Activated T-helper 9 cell treated with anti-CD3 and anti-CD28 coated beads, Interleukin-2, amount 50 U/mL, for 16 hours (primary cell): ENCODE measurements at places on chromosomes 2 and 18.

DNA sequence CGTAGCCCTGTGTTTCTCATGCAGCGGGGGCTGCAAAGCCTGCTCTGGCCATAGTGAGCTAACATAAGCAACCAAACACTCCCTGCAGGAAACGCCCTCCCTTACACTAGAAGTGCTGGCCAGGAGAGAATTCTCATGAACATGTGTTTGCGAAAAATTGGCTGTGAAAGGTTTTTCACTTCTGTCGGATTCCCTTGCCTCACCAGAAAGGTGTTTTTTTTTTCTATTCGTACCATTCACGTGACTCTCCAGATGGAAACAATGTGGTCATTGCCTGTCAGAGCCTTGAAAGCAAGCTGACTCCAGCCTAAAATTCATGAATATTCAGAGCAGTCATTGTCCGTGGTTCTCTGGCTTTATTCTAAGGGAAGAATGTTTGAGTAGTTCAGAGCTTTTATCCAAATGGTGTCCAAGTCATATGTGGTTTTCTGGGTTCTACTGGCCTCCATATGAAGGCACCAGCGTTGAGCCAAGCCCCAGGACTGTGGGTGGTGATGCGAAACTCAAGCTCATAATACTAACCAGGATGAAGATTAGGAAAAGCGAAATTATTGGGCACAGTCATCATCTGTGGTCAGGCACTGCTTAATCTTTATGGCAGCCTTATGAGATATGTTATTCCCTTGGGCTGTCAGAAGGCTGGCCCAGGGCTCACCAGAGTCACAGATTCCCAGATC lies 236.4 kb downstream of the ALPK2 start:
- DNase-seq = no peak

DNA sequence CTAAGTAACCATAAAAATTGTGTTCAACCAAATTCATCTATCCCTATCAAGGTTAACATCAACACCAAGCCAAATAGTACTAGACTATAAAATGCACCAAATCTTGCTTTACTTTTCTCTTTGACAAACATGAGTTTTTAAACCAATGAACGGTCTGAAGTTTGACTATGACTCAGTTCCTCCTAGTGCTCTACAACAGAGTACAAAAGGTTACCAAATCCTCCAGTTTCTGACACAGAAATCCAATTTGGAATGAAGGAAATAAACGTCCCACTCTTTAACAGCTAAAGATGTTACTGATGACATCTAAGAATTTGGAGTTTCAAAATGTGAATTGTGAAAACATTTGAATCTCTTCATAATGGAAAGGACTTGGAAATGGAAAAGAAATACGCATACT lies 11.8 kb upstream of the ACVR1 start:
- DNase-seq = no peak

DNA sequence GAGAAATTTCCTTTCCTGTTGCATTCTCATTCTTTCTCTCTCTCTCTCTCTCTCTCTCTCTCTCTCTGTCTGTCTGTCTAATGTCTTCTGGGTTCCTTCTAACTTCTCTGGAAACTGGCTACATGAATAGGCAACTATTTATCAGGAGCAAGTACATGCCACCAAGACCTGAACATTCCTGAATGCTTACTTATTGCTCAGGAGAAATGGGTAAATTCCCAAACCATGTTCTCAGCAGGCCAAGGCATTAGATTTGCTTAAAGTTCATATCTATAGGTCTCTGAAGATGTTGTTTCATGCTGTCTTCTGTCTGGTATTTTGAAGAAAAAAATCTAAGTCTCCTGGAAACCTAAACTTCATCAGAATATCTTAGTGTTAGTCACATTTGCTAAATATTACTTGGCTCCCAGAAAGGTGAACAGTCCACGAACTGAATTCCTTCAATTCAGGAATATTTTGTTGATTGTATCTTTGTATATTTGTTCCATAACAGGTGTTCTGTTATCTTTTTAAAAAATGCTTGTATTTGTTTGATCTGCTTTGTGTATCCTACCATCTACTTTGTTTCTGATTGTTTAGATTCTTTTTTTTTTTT lies 77.2 kb upstream of the FIGN start:
- no peak for DNase-seq

DNA sequence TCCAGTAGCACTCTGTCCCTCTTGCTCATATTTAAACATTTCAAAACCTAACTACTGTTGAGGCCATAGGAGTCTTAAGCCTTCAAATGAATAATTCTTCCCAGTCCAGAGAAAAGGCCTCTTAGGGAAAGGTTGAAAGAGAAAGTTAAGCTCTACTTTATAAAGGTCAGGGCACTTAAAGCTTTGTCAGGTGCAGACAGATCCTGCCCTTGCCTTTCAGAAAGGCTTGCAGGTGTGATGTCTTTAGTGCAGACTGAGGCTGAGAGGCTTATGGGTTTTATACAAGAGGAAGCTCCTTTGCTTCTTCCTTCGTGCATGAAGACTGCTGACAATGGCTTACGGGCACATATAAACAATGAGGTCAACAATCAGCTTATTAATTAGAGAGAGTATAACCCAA lies 105.0 kb upstream of the LINC00305 start:
- DNase-seq = no peak

- DNase-seq = no peak
Measured at GRCh38 chr2:150211164-150211631, 276.3 kb downstream of the RND3 start.

GRCh38 chr18:55539240-55539639 lies 48.8 kb downstream of the TCF4 start:
- DNase-seq = no peak

DNA sequence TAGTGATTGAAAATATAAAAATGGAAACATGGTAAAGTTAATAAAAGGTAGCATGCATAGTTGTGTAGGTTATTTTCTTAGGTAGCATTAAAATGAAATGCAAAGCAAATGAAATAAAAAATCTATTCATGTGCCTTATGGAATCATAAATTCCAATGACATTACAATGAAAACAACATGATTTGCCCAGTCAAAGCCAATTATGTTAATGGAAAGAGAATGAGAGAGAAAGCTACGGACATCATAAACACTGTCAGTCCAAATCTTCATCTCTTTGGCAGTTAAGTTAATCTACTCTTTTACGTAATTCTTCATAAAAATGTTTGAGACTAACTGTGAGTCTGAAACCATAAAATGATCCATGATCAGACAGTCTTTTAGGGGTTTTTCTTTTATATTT lies 636.7 kb upstream of the SYT4 start:
- no peak for DNase-seq

DNA sequence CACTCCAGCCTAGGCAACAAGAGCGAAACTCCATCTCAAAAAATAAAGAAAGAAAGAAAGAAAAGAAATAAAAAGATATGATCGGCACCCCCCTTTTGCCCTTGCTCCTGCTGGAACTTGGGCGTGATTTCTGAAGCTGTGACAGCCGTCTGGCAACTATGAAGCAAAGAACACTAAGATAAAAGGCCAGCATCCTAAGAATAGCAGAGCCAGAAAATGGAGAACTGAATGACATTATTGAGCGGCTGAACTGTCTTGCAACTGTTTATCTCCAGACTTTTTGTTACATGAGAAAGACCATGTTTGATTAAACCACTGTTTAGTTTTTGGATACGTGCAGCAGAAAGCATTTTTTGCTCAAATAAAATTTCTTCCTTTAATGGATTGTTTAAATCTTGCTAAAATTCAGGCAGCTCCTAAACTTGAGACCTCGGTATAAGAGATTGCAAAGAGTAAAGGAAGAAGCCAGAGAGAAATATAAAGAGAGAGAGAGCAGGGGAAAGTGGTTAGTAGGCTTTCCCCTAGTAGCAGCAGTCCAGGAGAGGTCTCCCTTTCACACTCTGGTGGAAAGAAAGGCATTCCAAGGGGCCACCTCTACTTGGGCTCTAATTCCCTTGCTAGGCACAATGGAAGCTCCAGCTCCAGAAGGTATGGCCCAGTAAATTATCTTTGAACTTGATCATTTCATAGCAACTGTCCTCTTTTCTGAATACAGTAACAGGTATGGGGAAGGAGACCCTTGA lies 8.2 kb upstream of the MBD2 start:
- DNase-seq = no peak

GRCh38 chr2:7009207-7009911 lies 92.1 kb downstream of the RNF144A start:
- DNase-seq = no peak

- no peak for DNase-seq
Measured at GRCh38 chr2:25377822-25378421, 36.2 kb upstream of the DNMT3A start.

DNA sequence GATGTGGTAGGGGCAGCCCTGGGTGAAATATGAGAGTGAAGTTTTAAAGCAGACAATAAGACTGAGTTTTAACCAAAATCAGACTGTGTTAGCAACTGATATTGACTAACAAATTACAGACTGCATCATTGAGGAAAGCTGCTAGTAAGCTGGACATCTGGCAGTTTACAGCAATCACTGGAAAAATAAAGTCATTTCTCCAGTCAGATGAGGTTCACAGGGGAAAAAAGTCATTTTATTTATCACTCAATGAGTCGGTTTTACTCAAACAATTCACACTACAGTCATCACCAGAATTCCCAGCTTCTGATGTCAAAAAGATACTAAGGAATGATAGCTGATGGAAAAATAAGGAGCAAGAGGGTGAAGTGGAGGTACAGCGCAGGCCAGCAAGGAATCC lies 10.5 kb upstream of the TMEM177 start:
- DNase-seq = no peak

DNA sequence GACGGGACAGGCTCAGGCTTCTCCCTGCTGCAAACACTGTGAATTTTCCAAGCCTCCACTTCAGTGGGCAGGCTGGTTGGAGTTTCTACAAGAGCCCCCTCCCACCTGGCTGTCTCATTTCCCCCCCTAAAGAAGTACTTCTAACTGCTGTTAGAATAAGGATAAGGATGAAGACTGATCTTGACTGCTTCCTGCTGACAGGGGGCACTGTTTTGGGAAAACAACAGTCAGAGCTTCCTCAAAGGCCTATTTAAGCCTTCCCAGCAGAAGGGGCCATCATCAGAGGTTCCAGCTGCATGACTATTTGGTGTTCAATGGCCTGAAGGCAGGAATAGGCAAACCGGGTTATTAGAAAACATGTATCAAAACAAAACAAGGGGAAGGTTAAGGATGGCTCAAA lies 1162.8 kb downstream of the DSC3 start:
- DNase-seq = no peak

GRCh38 chr2:230674966-230675672 lies 37.5 kb upstream of the CAB39 start:
- DNase-seq = no peak

DNA sequence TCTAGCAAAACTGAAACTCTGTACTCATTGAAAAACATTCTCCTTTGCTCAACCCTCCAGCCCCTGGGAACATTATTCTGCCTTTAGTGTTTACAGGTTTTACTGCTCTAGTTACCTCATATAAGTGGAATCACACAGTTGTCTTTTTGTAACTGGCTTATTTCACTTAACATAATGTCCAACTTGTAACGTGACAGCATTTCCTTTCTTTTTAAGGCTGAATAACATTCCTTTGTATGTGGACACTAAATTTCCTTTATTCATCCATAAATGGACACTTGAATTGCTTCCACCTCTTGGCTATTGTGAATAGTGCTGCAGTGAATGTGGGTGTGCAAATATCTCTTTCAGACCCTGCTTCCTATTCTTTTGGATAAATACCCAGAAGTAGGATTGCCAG lies 144.9 kb downstream of the ACTR3 start:
- no peak for DNase-seq

DNA sequence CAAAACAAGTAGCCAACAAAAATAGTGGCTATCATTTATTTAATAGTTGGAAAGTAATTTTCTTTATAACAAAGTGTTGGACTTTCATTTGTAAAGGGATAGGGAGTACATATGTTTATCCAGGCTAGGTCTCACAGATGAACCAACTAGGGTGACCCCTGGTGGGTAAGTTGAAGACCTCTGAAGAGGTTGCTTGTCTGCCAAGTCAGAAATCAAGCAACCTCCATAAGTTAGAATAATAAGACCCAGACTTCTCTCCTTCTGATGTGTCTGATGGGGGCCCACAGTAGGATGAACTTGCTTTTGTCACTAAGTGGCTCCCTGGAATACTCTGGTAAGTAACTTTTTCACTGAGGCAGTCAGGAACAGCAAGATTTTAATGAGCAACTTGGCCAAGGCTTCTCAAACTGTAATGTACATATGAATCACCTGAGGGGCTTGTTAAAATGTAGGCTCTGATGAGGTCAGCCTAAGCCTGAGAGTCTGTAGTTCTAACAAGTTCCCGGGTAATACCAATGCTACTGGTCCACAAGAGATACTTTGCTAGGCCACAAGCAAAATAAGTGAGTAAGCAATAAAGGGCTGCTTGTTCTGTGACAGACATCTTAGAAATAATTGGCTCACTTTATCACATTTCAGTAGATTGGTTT lies 319.6 kb downstream of the PIK3C3 start:
- no peak for DNase-seq

GRCh38 chr18:80202264-80202998 lies 44.9 kb downstream of the PARD6G start:
- no peak for DNase-seq

- DNase-seq = no peak
Measured at GRCh38 chr2:238869-239268, 25.0 kb downstream of the SH3YL1 start.

DNA sequence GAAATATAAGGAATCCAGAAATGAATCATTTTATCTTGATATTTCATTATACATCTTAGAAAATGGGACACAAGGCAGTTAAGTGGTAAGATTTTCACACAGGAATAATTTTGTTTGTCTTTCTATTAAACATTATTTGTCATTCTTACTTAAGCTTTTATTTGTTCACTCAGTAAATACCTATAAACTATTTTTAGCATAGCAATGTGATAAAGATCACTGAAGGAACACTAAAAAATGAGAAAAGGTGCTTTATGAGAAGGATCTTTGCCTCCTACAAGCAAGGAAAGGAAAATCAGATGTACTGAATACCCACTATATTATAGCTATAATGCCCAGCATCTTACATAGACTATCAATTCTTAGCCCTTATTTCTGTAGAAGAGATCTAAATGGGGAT lies 176.2 kb upstream of the NYAP2 start:
- no peak for DNase-seq

DNA sequence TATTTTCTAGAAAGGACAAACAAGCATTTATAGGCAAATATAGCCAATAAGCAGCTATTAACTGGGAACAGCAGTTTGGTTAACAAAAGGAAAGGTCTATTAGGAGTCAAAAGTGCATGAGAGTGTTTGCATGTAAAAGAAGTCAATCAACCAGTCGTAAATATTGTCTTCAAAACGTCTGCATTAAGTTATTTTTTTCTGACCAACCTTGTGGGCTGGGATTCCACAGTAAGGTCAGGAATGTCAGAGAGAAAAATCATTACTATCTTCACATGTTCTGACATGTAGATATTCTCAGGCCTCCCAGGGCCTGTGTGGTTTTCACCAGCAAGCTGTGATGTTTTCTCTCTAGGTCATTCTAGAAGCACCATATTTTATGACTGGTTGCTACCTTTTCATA lies 922.5 kb downstream of the SUCLG1 start:
- no peak for DNase-seq
